Fibroblast of skin of left quadriceps (primary cell): ENCODE measurements at places on chromosomes 6 and 20.

DNA sequence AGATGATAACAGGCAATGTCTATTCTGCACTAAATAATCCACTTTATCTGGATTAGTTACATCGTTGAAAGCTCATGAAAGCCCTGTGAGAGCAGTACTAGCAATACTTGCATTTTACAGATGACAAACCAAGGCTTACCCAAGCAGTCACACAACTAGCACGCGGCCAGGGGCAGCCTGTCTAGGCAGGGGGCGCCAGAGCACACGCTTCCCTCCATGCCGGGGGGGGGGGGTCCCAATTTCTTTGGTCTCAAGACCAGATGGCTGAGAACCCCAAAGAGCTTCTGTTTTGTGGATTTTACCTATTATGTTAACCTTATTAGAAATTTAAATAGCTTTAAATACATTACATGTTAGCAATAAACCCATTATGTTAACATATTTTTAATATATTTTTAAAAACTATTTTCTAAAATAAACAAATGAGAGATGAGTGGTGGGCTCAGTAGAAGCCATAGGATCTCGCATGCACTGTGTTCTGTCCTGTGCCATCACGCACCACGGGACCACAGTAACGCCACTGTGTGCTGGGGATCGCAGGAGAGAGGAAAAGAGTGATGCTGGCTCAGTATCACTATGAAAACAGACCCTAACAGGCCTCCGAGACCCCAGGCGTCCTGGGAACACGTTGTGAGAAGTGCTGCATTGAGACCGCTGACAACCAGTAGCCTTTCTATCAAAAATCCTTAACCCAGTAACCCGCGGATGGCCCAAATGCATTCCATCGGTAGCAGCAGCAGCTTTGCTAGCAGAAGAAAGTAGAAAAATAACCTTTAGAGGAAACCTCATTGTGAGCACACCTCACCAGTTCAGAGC lies 5.3 kb upstream of the PRR18 start:
- no peak for DNase-seq

GRCh38 chr6:11878029-11878428 lies 99.4 kb upstream of the ADTRP start:
- no peak for DNase-seq

GRCh38 chr6:131390322-131390721 lies 182.7 kb upstream of the ARG1 start:
- no peak for DNase-seq

DNA sequence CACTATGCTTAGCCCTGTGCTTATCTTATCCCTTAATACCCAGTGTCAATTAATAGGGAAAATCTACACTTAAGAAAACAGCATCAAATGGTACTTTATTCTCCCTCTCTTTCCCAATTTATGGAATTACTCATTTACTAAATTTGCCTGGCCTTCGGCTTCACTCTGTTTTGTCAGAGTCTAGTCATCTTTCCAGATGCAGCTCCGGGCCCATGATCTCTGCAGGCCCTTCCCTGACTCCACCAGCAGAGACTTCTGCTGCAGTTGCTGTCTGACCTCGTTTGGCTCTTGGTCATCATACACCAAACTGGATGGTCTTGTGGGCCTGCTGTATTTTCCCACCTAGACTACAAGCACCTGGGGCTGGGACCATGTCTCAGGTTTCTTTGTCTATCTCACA lies 27.4 kb downstream of the MRS2 start:
- no peak for DNase-seq

DNA sequence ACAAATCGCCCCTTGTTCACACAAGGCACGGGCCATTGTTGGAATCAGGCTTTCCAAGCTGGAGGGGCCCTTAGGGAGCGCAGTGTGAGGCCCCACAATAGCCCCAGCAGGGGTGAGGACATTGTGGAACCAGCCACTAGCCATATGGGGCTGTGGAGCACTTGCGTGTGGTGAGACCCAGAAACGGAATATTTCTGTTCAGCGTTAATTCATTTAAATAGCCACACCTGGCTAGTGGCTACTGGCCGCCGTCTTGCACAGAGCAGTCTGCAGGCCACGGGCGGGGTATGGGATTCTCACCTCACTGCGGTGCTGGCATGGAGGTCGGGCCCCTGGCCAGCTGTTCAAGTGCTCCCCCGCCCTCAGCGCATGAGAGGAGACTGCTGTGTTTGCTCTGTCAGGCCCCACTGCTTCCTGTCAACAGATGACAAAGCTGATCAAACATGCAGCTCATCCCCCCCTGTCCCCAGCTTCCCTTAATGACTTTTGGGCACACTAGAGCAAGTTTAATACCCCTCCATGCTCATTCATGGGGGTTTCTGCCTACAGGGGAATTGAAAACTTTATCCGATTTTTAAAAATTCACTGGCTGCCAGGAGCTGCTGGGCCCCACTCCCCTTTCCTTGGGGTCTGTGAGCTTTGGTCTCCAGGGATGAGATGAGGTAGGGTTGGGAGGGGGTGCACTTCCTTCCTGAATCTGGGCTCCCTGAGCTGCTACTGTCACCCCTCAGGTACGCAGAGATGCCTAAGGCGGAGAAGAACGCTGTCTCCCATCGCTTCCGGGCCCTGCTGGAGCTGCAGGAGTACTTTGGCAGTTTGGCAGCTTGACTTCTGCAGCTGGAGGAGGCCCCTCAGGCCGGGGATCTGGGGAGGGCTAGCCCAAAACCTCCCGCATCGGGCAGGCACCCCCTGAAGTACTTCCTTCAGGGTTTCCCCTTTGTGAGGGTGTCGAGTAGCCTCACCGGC lies 13.6 kb downstream of the ITPA start:
- no peak for DNase-seq

- DNase-seq: no peak
Observed at GRCh38 chr6:169165561-169166300, 87.9 kb downstream of the THBS2 start.

DNA sequence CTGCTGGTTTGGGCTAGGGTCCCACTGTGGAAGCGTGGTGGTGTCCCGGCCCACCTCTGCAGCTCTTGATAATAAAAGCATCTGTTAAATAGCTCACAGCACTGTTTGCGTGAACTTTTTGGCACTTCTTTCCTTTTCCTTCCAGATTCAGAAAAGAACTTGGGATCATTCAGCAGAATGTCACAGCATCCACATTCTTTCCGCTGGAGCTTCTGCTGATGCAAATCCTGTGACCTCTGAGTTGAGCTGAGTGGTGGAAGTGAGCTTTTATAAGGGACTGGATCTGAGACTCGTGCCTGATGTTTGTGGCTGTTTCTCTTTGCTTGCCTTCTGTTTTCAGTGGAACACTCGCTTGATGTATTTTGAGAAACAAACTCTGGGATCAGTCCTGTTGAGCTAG lies 3.9 kb downstream of the OSBPL2 start:
- no peak for DNase-seq

GRCh38 chr20:53557130-53557529 lies 36.5 kb downstream of the ZNF217 start:
- no peak for DNase-seq

DNA sequence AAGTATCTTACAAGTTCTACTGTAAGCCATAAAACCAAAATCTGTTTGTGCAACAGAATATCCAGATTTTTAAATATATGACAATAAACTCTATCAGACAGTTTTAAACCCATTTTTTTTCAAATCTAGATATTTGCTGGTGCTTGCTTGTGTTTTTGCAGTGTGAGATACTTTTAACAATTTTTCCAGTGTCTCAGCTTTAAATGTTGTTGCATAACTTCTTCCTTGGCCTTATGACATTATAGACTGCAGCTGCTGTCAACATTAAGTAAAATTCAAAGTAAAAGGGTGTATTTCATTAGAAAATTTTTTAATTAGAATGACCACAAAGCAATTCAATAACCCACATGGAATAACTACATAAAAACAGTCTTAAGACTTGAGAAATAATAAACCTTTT lies 139.5 kb downstream of the PTPRK start:
- DNase-seq: no peak

DNA sequence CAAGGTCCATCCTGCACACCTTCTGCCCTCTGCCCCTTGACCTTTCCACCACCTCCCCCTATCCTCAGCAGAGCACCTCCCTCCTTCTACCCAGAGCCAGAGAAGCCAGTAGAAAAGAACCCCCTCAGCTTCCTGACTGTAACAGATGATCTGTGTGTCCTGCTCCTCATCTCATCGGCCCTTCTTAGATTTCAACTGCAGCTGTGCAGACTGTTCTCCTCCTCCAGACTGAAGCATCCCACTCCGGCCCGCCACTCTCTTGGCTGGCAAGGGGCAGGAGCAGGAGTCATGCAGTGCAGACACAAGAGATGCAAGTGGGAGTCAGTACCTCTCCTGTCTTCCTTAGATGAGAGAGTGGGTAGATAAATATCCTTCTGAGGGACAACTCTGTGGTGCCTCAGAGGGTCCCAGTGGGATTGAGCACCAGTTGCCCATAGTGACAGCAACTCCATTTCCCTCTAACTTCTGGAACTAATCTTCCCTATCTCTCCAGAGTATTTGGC lies 163.5 kb upstream of the MLN start:
- DNase-seq: no peak

- DNase-seq: no peak
Observed at GRCh38 chr20:38453941-38454340, 18.7 kb upstream of the RALGAPB start.

- DNase-seq: no peak
Observed at GRCh38 chr6:16542070-16542469, 219.2 kb downstream of the ATXN1 start.

- no peak for DNase-seq
Observed at GRCh38 chr20:63315240-63315689, 22.3 kb downstream of the COL20A1 start.

GRCh38 chr6:135008072-135008940 lies 46.3 kb downstream of the HBS1L start:
- no peak for DNase-seq

DNA sequence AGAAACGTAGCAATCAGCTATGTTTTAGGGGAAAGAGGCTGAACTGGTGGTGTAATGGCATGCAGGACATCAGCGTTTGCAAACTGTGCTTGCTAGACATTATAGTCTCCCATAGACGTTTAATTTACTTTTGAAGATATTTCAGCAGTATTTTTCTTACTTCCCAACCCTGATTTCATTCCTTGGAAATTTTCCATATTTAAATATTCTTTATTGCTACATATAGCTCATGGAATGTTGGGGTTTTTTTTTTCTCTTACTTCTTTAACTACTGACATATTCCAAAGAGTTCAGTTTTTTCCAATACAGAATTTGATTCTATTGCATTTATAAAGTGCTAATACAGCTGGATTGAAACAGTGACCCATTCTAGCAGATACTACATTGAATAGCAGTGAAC lies 694.4 kb upstream of the CITED2 start:
- DNase-seq: no peak

DNA sequence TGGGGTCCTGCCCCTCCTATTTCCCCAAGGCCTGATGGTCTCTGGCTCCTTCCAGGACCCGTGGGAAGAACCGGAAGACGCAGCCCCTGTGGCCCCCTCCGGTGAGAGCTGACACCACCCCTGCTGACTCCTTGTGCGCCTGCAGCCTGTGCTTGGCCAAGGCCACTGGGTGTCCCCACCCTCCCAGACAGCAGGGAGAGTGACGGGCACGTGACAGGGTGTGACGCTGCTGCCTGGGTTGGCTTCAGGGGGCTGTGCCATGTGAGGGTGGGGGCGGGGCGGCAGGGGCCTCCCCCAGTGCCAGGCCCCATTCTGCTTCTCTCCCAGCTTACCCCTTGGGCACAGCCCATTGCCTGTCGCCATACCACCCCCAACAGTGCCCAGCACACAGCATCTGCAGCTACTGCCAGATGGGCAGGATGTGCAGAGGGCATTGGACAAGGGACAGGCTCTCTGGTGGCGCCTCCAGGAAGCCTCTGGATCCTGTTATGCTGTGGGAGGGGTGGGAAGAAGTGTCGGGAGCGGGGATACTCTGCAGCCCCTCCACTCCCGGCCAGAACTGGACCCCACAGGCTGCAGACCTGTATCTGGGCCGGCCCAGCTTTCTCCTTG lies 2.9 kb downstream of the BIRC7 start:
- no peak for DNase-seq

DNA sequence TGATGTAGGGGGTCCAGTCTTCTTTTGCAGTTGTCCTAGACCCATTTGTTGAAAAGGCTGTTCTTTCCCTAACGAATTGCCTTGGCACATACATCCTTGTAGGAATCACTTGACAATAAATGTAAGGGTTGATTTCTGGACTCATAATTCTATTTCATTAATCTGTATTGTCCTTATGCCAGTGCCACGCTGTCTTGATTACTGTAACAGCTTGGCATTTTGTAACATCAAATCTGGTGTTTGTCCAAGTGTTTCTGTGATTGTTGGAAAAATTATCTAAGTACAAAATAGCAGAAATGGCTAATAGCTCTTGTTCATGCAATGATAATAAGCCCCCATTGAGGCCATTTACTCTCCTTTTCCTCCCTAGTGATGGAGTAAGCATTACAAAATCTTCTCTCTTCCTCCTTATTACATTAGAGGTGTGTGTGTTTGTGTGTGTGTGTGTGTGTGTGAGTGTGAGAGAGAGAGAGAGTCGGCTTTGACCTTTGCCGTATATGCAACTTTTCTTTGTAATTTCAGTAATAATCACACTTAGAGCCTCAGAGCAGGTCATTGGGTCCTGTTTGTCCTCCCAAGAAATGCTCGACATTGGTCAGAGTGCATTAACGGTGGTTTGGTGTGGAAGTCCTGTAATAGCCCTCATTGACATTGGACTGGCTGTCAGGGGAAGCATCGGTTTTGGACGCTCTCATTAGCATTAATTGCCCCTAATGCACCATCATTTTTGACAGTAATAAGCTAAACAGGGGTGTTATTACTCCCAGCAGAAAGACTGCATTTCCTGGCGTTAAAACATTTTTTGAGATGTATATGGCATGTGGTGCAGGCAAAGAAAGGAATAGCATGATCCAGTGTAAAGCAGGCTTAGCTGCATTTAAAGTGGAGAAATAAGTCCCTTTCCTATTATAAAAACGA lies 40.7 kb upstream of the MROH8 start:
- DNase-seq: no peak

- no peak for DNase-seq
Observed at GRCh38 chr6:3407840-3408239, 49.0 kb downstream of the SLC22A23 start.

- no peak for DNase-seq
Observed at GRCh38 chr6:157033428-157034140, 256.4 kb downstream of the ARID1B start.

DNA sequence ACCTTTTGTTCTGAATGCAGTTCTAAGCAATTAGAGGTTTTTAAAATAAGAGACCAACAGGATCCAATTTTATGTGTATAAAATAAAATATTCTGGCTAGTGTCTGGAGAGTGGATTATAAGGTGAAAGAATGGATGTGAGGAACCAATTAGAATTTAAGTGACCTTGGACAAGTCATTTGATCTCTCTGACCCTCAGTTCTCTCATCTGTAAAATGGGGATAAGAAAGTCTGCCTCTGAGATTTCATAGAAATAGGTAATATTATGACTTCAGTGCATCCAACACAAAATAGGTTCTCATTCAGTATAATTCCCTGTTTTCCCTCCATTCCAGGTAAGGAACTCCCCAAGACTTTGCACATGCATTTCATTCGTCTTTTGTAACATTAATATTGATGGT lies 18.9 kb downstream of the CASS4 start:
- DNase-seq: no peak

DNA sequence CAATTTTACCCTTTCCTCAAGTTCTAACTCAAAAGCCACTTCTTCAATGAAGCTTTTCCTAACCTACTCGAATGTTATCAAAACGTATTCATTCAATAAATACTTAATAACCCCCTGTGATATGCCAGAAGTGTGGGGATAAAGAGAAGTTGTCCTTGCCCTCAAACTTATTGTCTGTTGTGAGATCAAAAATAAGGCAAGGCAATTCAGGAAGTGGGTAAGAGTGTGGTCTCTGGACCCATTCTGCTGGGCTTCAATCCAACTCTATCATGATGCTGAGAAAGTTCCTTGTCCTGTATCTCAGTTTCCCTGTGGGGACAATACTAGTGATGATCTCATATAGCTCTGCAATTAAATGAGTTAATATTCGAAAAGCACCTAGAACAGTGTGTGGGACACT lies 92.8 kb downstream of the PRDM1 start:
- DNase-seq: no peak
